ENCODE measurements at places on chromosomes 1 and 21.

GRCh38 chr1:10980094-10980577 is 32.3 kb upstream of the TARDBP start:
- DNase-seq: peak; percentile 78

GRCh38 chr1:107933736-107934135 is 31.2 kb downstream of the VAV3 start:
- DNase-seq: no peak

DNA sequence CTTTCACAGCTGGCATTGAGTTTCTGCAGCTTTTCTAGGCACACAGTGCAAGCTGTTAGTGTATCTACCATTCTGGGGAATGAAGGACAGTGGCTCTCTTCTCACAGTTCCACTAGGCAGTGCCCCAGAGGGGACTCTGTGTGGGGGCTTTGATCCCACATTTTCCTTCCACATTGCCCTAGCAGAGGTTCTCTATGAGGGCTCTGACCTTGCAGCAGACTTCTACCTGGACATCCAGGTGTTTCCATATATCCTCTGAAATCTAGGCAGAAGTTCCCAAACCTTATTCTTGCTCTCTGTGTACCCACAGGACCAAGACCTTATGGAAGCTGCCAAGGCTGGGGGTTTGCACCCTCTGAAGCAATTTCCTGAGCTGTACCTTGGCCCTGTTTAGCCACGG is 2.4 kb upstream of the IFI44 start:
- DNase-seq: no peak

- peak; percentile 66 for DNase-seq
Measured at GRCh38 chr1:33367485-33368405, 46.8 kb upstream of the A3GALT2 start.

DNA sequence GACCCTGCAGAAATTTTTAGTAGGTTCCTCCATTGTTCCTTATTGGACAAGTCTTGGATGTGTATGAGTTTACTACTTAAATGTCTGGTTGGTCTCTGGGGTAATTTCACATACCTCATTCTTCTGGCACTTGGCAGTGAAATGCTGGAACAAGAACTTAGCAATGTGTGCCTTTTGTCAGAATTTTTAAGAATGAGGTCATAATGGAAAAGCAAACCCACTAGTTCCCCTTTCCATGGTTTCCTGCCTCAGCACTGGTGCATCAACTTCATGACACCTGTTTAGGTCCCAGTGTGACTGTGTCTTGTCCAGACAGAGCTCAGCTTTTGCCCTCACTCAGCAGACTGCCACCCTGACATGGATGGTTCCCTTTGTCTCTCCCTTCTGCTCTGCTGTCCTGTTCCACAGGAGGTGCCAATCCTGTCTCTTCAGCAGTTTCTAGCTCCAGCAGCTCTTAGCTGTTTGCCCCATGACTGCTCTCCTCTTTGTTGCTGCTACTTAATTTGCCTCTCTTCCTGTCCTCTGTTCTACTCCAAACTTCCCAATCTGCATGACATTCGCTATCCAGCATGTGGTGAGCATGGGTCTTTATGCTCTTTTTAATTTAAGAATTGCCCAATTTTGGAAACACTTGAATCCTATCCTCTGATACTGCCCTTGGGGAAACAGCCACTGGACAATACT is 135.6 kb downstream of the CYYR1 start:
- DNase-seq: no peak

- no peak for DNase-seq
Measured at GRCh38 chr1:12457771-12458170, 160.2 kb downstream of the DHRS3 start.

DNA sequence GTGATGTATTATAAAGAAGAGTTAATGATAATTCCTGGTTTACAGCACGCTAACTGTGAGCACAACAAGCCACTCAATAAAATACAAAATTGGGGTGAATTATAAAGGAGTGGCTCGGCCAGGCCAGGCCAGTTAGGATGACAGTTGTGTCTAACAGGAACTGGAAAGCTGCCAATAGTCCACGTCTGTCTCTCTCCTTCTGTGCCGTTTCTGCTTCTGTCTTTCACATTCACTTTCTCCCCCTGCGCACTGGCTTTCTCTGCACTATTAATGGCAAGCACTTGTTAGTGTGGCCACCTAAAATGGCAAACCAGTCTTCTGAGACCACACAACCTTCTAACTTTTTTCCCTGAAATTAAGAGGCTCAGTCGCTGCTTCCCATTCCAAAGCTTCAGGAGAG is 394.3 kb downstream of the NTNG1 start:
- no peak for DNase-seq

DNA sequence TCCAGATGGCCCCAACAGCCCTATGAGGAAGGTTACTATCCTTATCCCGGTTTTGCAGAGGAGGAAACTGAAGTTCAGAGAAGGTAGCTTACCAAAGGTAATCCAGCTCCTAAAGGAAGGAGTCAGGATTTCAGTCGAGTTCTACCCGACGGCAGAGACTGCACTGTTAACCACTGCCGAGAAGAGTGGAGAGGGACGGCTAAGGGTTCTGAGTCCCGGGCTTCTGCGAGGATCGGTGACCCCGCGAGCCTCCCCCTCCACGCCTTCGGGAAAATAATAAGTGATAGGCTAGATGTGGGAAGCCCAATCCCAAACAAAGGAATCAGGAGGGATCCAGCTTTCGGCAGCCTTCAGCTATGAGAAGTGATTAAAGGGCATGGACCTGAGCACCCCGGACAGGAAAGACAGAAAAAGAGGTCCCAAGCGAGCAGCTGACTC is 587 bp downstream of the TMEM53 start:
- DNase-seq: no peak

DNA sequence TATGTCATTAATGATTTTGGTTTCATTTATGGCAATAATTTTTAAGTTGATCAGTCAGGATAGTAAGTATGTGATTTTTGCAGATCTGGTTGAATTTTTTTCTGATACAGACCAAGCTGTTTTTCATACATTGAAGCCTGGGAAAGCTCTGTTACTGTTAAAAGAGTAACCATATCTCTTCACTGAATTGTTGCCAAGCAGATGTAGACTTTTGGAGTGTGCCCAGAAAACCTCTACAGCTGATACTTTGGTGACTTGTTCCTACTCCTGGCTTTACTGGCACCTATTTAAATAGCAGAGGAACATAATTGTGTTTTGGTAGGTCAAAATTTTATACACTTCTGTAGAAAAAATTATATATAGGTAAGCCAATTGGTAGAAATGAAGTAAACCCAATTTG is 49.4 kb downstream of the NFIA start:
- DNase-seq: no peak

Data from NCI-H510A (cell line).